ENCODE measurements at places on chromosomes 7 and 10.

- DNase-seq: peak; percentile 39
Measured at GRCh38 chr10:12606461-12606860, 257.1 kb downstream of the CAMK1D start.

GRCh38 chr10:6233725-6234277 is 31.1 kb downstream of the PFKFB3 start:
- DNase-seq: no peak

DNA sequence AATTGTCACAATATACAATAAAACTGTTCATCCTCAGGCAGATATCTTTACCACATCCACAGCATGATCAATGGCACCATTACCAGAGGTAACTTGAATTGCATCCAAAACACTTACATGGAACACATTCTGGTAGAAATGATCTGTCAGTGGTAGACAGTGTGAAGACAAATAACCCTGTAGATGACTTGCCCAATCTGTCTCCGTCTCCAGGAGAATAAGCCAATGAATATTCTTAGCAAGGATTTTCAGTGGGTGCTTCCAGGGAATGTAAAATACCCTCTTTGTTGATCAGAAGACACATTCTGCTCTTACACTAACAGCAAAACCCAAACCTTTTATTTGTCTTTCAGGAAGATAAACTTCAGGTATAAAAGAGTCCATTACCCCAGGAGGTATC is 43.8 kb downstream of the VWC2 start:
- DNase-seq: no peak

DNA sequence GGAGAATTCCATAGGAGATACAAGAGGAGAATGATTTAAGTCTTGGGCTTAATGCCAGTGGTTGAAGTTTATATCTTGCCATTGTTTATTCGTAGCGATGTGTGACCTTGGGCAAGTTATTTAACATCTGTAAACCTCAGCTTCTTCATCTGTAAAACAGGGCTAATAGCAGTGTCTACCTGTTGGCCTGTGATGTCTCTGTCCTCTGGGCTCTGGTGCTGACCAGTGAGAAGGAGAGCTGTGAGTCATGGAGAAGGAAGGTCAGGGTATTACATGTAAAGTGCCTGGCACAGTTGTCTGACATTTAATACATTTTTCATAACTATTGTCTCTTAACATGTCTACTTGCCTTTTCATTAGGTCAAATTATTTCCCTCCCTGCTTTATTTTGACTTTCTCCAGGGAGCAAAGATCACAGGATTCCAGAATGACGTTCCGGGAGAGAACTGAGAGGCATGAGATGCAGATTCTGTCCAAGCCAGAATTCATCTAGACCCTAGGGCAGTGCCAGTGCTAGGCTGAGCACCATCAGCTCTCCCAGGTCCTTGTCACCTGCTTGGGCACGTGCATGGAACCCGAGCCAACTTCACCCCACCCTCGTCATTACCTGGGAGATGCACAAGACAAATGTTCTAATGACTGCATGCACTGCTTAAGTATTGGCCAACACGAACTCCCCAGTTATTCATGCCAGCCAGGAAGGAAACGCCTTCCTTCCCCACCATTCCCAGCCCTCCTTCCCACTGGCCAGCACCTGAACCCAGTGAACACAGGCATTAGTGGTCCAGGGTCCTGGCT is 187.9 kb downstream of the DPY19L1 start:
- peak; percentile 8 for DNase-seq

- no peak for DNase-seq
Measured at GRCh38 chr10:28200775-28201174, 102.1 kb downstream of the MPP7 start.

- no peak for DNase-seq
Measured at GRCh38 chr7:158410720-158411119, 176.9 kb downstream of the PTPRN2 start.

- no peak for DNase-seq
Measured at GRCh38 chr7:30390736-30391636, 87.6 kb downstream of the NOD1 start.

- DNase-seq: no peak
Measured at GRCh38 chr10:132395704-132396493, 1.1 kb upstream of the PWWP2B start.

- DNase-seq: no peak
Measured at GRCh38 chr7:140310337-140311002, 87.9 kb downstream of the SLC37A3 start.

- DNase-seq: no peak
Measured at GRCh38 chr10:69783515-69783914, 18.2 kb upstream of the COL13A1 start.

Data from mucosa of gallbladder (tissue), 1 donor.